ENCODE measurements at places on chromosomes 16 and 17.

DNA sequence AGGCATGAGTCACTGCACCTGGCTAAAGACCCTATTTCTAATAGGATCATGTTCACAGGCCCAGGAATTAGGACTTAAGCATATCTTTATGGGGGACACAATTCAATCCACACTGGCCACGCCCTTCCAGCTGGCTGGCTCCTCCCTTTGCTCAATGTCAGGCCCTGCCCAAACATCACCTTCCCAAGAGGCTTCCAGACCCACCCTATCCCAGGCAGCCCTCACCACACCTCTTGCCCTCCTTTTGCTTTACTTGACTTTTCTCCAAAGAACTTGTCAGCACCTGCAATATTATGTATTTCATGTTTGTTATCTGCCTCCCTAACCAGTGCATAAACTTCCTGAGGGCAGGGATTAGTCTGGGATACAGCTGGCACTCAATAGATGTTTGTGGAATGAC, 109.6 kb upstream of the CDH5 start:
- DNase-seq: no peak

DNA sequence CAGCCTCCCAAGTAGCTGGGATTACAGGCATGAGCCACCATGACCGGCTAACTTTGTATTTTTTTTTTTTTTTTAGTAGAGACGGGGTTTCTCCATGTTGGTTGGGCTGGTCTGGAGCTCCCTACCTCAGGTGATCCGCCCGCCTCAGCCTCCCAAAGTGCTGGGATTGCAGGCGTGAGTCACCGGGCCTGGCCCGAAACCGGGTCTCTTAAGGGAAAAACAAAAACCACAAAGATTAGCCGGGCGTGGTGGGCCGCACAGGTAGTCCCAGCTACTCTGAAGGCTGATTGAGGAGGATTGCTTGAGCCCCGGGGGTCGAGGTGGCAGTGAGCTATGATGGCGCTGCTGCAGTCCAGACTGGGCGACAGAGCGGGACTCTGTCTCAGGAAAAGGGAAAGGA, 19.9 kb upstream of the RBL2 start:
- DNase-seq: no peak

DNA sequence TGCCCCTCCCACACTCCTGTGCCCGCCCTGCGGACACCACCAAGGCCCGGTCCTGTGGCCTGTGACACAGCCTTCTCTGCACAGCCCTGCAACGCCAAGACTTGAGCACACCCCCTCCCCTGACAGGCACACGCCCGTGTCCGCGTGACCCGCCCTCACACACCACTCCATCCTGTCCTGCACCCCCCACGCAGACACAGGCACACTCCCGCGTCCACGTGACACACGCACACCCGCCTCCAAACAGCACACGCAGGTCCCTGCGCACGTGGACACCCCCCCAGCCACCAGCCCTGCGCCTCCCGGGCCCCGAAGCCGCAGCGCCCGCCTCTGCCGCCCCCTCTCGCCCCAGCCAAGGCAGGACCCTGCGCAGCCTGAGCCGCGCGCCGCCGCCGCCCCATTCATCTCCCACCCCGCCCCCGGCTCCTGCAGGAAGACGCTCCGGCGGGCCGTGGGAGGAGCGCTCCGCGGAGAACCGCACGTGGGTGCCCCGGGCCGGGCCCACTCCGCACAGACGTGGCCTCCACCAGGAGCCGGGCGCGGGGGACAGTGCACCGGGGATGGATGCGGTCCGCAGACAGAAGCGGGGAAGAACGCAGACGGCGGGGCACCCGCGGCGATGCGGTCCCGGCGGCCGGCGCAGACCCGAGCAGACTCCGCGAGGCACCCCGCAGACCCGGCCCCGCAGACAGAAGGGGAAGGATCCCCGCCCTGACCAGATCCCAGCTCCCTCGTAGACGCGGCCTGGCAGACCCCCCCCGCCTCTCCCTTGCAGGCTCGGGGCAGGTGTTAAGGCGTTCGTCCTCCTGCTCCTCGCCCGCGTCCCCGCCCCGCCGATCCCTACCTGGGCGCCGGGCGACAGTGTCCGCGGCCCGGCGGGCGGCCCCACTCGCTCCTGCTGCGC, 506 bp downstream of the CAMKK1 start:
- peak; percentile 75 for DNase-seq

DNA sequence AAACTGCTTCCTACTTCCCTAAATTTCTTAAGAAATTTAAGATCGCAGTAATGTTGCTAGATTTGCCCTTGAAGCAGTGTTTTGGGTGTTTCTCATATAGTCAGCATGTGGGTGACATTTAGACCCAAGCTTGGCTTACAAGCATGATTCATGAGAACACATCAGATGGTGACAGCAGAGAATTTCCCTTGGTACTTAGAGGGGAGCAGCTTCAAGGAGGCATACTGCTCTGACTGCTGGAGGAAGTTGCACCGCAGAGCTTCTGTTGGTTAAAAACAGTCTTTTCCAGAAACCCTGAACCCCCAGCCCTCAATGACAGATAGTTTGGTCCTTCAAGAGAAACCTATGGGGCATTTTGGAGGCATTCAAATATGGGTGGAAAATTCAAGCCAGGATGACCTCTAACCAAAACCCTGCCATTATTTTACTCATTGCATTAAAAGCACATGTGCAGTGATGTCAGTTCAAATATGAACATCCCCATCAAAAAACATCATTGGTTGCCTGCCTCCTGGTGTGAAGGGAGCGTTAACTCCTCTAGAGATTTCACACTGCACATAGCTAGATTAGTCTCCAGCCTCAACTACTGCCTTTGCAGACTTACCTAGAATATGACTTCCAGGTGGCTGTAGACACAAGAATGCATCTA, 201.5 kb upstream of the CACNG5 start:
- peak; percentile 61 for DNase-seq

DNA sequence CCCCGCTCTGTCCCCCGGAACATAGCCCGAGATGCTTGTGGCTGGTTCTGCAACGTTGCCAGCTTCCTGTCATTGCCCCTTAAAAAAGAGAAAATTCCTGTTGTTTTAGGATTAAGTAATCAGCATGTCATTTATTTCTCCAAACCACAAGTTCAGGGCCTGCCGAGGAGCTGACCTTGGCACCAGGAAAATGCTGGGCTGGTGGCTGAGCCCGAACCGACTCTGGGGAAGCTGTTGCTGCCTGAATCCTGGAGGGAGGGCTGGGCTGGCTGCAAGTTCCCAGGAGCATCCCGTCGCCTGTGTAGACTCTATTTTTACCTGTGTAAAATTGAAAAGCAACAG, 130.9 kb upstream of the FOXF1 start:
- no peak for DNase-seq

DNA sequence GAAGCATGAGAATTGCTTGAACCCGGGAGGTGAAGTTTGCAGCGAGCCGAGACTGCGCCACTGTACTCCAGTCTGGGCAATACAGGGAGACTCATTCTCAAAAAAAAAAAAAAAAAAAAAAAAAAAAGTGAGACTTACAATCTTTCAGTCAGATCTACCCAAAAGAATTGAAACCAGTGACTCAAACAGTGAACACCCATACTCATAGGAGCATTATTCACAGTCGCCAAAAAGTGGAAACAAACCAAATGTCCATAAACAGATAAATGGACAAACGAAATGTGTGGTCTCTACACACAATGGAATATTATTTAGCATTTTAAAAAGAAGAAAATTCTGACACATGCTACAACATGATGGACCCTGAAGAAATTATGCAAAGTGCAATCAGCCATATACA, 9.1 kb upstream of the SCNN1B start:
- no peak for DNase-seq

GRCh38 chr16:26627958-26628357, 438.8 kb upstream of the C16orf82 start:
- DNase-seq: no peak

- peak; percentile 31 for DNase-seq
Observed at GRCh38 chr17:59365383-59365981, 34.0 kb downstream of the YPEL2 start.

- DNase-seq: no peak
Observed at GRCh38 chr17:17876959-17877528, 40.3 kb upstream of the SREBF1 start.

DNA sequence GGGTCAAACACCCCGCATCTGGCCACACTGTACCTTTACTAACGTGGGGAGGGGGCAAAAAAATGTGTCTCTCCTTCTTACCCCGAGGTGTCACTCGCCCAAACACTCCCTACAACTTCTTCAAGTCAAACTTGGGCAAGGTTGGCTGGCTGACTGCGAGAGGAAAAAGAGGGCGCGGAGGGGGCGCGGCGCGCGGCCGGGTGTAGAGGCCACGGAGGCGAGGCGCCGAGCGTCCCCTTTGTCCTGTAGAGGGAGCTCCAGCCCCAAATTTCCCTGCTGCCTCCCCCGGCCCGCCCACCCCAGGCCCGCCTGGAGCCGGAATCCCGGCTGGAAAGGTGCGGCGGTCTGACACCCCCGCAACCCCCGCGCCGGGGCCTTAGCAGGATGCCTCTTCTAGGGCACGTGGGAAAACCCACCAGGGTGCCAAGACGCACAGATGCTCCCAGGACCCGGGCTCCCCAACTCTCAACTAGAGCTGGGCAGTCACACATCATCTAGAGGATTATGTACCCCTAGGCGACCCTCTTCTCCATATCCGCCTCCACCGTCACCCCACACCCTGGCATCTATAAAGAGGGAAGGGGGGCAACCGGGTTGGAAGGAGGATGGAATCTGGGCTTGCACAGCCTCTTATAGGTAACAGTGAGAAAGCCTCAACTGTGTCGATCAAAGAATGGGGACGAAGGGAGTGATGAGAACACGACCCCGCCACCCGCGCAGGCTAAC, 4.2 kb downstream of the IRX3 start:
- peak; percentile 64 for DNase-seq

Data from stimulated activated CD4-positive, alpha-beta T cell treated with anti-CD3 and anti-CD28 coated beads, Interleukin-15, amount 100 ng/mL, for 24 hours (primary cell).